CD4-positive, alpha-beta T cell treated with Interferon alpha-2 for 1 hour (primary cell): ENCODE measurements at places on chromosomes 3 and 15.

- DNase-seq: no peak
These were observed 7.4 kb downstream of the IL12A start for GRCh38 chr3:159996018-159996417.

DNA sequence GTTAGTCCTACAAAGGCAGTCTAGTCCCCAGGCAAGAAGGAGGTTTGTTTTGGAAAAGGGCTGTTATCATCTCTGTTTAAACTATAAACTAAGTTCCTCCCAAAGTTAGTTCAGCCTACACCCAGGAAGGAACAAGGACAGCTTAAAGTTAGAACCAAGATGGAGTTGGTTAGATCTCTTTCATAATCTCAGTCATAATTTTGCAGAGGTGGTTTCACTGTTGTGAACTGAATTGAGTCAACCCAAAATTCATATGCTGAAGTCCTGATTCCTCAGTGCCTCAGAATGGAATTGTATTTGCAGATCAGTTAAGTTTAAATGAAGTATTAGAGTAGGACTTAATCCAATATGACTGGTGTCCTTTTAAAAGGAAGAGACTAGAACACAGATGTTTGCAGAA is 101.0 kb upstream of the C3orf80 start:
- DNase-seq: no peak

- DNase-seq: no peak
These were observed 45.1 kb downstream of the RTP1 start for GRCh38 chr3:187242435-187242834.

DNA sequence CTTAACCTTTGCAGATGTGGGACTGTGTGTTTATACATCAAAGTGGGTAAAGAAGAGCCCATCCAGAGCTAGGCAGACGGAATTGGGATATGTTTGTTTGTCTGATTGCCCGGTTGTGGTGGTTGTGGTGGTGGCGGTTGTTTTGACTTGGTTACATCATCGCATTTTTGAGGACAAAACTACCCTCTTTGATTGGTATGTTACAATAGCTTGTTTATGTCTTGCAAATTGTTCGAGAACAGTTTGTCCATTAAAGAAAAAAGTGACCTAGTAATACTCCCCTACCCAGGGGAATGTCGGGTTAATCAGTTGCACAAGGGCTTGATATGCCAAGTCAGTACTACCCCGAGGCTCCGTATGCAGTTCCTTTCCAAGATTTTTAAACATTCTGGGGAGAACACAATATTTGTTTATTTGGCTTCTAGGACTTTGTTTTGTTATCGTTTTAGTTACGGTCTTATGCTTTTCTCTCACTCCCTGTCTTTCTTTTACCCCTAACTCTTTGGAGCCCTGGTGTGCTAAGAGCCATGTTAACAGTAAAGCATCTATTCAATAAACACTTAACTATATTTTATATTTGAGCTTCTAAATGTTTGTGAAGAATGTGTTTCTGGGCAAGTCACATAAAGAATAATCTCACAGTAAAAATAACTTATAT is 315.4 kb downstream of the LPP start:
- DNase-seq: no peak

DNA sequence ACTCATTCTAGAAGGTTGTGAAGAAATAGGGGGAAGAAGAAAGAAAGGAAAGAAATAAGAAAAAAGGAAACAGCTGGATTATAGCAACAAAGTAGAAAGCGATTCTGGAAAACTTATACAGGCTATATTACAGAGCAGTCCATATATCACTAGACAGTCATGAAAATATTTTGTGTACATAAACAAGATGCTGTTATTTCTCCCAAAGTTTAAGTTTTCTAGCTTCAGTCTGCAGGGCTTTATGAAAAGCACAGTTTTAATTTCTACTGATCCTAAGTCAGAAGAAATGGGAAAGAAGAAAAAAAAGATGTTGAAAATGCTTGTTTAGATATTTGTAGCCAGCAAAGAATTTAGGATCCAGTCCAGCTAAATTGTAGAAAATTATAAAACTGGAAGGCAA is 321.4 kb upstream of the NDN start:
- no peak for DNase-seq

GRCh38 chr15:59501597-59501996 is 63.6 kb downstream of the FAM81A start:
- no peak for DNase-seq

- DNase-seq: no peak
These were observed 157.7 kb downstream of the SMAD6 start for GRCh38 chr15:66859688-66860253.

DNA sequence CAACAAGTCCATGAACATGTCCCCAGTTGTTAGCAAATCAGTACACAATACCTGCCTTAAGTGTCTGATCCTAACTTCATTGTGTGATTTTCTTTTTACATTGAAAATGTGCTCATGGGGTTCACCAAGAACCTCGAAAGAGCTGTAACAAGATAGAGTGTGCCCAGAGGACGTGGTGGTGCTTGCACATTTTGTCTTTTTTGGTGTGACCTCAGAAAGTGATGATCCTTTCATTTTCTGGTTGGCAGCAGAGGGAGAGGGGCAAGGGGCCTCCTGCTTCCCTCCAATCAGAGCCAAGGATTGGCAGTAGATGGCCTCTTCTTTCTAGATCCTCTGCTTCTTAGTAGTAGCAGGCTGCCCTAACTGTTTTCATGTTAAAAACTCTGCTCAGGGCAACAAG is 176.4 kb downstream of the OPA1 start:
- DNase-seq: no peak

- no peak for DNase-seq
These were observed 20.7 kb upstream of the TIMP4 start for GRCh38 chr3:12179441-12179840.

DNA sequence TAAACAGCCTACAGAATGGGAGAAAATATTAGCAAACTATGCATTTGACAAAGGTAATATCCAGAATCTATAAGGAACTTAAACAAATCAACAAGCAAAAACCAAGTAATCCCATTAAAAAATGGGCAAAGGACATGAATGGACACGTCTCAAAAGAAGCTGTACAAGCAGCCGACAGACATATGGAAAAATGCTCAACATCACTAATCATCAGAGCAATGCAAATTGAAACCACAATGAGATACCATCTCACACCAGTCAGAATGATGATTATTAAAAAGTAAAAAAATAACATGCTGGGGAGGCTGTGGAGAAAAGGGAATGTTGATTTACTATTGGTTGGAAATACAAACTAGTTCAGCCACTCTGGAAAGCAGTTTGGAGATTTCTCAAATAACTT is 30.7 kb upstream of the PPM1L start:
- no peak for DNase-seq

- DNase-seq: no peak
These were observed 40.7 kb downstream of the FEM1B start for GRCh38 chr15:68318008-68318835.

DNA sequence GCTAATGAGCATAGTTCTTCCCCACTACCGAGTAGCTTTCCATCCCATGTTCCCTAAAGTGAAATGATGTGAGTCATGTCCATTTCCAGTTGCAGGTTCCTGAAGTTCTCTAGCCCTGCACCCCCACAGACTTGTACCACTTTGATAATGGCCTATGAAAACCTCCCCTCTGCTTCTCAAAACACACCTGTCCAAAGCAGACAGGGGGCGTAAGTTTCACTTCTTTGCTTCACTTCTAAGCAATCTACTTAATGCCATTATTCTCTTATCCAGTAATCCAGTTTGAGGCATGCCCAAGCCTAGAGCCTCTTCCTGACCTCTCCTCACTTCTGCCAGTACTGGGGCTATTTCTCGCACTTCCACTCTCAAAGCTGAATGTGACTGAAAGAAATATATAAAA is 305.1 kb downstream of the IGSF11 start:
- no peak for DNase-seq

- DNase-seq: no peak
These were observed 73.2 kb downstream of the STAG1 start for GRCh38 chr3:136678981-136679380.

DNA sequence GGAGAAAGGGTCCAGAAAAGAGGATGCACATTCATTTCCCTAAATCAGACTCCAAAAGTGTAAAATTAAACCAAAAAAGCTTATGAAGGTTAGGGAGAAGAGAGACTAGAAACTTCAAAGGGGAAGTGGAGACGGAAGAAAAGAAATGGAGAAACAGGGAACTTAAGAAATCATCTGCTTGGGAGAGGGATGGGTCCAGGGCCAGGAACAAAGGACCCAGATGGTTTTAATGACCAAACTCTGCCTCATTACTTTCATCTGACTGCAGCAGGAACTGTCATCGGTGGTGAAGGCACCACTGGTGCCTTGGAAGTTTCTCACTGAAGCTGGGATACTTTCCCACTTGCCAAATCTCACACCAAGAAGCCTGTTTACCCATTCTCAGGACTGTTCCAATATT is 70.5 kb upstream of the SLC4A7 start:
- DNase-seq: no peak

DNA sequence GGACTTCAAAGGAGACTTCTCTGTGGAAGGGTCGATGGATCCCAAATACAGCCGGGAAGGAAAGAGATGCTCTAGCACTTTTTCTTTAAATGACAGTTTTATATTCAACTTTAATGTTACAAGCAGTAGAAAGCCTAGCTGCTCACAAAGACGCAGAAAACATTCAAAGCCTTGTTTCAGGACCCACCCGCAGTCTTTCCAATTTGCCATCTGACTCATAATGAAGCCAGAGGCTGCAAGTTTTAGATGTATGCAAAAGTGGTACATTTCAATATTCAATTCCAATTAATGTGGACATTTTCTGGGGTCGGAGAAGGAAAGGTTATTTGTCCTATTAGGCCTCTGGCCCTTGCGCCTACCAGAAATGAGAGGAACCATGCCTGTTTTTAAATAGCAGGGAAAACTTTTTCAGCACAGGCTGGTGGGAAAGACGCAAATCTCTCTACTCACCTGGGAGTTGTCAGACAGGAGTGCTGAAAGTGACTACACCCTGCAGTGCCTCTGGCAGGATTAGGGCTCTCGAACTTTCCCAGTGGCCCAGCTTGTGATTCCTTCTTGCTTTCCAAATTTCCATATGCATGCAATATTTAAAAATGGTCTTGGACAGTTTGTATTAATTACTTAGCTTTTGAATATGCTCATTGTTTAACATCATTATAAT is 117.4 kb upstream of the MBNL1 start:
- no peak for DNase-seq

DNA sequence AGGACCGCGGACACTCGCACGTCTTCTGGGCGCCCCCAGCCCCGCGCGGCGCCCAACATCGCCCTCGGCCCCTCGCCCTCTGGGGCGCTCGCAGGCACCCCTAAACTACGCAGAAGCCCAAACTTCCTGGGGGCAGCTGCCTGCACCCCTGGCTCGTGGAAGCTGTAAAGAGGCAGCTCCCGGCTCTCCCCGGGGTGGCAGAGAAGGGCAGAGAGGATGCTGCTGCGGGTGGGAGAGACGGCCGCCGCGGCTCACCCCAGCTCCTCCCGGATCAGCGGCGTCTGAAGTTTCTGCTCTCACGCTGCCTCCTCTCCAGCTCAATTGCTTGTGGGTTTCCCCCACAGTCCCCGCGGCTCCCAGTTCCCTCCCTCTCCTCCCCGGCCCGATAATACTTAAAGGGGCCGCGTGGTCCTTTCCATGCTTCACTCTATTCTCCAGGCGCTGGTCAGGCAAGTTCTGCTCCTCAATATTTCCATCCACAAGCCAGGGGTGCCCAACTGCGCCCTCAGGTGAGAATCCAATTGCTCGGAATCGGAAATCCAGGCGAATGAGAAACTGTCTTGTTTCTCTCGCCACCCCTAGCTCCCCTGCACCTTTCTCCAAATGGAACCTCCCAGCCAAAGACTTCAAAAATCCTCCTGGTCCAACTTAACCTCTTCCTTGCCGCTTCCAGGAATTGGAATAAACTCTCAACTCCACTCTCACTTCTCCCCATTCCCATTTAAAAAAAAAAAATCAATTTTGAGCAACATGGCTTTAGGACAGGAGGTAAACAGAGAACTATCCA is 748.5 kb downstream of the ROBO1 start:
- DNase-seq: no peak

- no peak for DNase-seq
These were observed 354.2 kb upstream of the IL12A start for GRCh38 chr3:159634483-159634882.

DNA sequence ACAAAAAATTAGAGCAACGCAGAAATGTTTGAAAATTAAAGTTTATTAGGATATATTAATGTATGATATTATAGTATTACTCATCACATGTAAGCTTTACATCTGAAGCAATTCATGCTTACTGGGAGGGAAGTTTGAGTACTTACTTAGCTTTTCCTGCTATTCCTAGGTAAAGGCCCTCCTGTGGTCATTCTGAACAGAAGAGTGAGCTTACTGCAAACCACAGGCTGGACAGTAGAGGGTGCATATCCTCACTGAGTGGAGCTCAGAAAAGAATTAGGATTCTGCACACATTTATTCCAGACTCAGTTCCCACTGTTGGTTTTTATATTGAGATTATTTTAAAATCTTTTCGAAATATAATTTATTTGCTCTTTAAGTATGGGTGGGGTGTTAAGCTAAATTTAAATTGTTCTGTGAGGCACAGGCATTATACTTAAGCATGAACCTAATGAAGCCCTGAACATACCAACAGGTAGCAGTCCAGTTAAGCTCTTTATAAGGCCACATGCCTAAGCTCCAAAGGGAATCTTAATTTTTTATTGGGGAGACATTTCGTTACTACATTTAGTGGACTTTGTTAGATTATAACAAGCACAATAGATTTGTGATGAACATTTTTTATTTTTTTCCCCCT is 10.2 kb downstream of the MRPS22 start:
- DNase-seq: no peak

GRCh38 chr3:122908251-122908650 is 113.4 kb downstream of the SLC49A4 start:
- DNase-seq: no peak

DNA sequence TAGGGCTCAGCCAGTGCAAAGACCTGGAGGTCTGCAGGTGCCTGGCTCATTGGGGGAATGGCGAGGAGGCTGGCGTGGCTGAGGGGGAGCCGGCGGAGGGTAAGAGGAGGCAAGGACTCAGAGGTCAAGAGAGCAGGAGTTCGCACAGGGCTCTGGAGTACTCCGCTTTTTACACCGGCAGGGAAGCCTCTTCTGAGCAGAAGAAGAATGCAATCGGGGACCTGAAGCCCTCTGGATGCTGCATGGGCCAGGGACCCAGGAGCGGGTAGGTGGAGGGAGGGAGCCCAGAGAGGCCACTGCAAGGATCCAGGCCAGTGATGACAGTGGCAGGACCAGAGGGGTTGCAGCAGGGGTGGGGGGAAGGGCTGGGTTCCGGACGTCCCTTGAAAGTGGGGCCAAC is 70.4 kb upstream of the TAMM41 start:
- no peak for DNase-seq

- no peak for DNase-seq
These were observed 124.7 kb upstream of the TSPAN3 start for GRCh38 chr15:77195586-77195985.

DNA sequence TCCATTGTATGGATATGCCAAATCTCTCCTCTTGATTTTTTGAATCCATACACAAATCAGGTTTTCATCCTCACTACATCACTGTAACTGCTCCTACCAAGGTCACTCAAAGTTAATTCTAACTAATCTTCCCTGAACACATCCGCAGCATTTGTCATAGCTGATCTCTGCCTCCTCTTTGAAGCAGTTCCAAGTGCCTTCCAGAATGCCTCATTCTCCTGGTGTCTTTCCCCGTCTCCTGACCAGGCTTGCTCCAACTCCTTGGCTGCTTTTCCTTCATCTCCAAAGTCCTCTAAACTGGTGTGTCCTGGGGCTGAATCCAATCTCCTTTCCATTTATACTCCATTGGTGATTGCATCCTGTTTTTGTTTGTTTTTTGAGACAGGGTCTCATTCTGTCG is 26.8 kb downstream of the KLHDC8B start:
- no peak for DNase-seq
